ENCODE measurements at places on chromosomes 2 and 18. TPM values are rescaled to one million over a fixed set of nuclear protein-coding genes. Genes with fewer than 3 reads are reported as not detected.

DNA sequence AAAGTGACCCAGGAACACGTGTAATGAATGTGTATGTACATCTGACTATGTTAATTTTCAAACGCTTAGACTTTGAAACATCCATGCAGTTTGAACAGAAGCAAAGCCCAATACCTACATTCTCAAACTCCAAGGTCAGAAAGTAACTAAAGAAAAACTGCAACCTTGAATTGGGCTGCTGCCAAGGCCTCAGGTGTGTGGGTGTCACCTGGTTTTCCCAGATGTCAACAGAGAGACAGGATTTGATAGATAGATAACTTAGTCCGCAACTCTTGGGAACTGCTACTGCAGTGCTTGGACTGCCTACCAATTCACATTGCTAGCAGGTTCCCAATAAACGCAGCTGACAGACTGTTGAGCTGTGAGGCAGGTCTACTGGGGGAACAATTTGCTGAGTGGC is 78.7 kb upstream of the PAPOLG start:
- no peak for DNase-seq

Gene PIEZO2
- 8.8 TPM for total RNA-seq

Gene ACVR1C
- 0.33 TPM for total RNA-seq

Gene FBXO48
- total RNA-seq = 1.5 TPM

DNA sequence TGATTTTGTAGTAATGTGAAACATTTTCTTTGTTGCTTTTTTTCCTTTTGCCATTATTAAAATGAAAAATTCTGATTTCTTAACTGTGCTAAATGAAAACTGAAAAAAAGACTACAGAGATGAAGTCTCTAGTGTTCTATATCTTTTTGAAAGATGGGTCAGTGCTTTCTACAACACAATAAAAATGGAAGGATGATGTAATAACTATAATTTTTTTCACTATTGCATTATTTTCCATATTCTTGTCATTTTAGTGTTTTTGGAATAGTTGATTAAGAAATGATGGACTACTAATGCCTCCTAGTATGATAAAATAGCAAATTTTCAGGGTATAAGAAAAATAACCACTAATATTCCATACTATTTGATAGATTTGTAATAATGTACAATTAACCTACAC is 7.2 kb downstream of the PSMD14 start:
- DNase-seq = no peak

- no peak for DNase-seq
Measured at GRCh38 chr18:51195451-51196117, 1.9 kb downstream of the MEX3C start.

- no peak for DNase-seq
Measured at GRCh38 chr2:208049006-208049405, 23.7 kb upstream of the PLEKHM3 start.

Gene PPP1R7
- total RNA-seq = 41.1 TPM

Gene C2orf68
- 22.8 TPM for total RNA-seq

Gene APOB
- total RNA-seq = 4.7 TPM

Gene MAP3K19
- not detected for total RNA-seq

DNA sequence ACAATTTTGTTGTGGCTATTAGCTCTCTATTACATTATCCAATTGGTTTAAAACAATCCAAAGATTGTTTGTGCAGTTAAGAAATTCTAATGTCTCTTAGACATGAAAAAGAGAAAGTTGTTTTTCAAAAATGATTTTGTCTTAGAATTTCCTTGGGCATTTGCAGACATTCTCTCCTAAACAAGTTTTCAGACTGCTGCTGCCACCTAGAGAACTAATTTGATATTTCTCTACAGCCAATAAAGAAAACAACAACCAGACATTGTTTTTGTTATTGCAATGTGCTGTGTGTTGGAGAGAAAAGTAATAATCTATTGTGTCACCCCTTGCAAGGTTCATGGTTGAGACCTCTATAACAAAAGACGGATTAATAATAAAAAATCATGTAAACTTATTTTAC is 119.0 kb upstream of the SYT4 start:
- no peak for DNase-seq

Gene MFSD2B
- 0.42 TPM for total RNA-seq

GRCh38 chr2:217436386-217436785 is 566.4 kb downstream of the TNS1 start:
- no peak for DNase-seq

DNA sequence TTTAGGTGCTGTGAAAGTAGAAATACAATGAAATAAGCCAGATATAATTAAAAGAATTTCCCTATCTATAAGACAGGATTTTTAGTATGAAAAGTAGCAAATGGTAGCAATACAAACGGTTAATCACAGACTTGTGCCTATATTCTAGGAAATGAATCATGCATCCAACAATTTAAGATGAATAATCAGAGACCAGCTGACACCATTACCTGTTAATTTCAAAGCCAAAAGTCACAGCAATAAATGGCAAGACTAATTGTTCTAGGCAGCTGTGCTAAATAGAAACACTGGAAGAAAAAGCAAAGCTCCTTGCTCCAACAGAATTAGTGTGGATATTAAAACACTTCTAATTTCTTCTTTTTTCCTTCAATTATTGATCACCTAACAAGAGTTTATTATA is 35.1 kb upstream of the MPP4 start:
- DNase-seq = no peak

Data from aorta (tissue), 5 donors.